ENCODE measurements at places on chromosomes 4 and X.

- no peak for DNase-seq
Observed at GRCh38 chr4:1720163-1720983, 750 bp downstream of the TMEM129 start.

GRCh38 chr4:68152411-68152810, 22.7 kb upstream of the TMPRSS11F start:
- no peak for DNase-seq

DNA sequence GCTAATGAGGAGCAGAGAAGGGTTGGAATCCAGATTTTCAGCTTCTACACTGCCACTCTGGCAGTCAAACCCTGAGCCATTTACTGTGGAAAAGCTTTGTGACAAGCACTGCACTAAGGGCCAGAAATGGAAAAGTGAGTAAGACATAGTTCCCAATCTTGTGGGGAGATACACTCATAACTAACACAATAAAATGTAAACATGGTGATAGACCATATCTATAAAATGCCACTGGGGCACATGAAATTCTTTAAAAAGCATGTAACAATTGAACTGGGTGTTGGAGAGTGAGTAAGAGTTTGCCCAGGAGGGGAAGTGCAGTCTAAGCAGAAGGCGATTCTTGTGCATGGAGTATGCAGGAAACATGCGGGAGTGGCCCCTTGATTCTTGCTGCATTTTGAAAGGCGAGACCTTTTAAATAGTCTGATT, 32.0 kb upstream of the ANXA5 start:
- DNase-seq = no peak

DNA sequence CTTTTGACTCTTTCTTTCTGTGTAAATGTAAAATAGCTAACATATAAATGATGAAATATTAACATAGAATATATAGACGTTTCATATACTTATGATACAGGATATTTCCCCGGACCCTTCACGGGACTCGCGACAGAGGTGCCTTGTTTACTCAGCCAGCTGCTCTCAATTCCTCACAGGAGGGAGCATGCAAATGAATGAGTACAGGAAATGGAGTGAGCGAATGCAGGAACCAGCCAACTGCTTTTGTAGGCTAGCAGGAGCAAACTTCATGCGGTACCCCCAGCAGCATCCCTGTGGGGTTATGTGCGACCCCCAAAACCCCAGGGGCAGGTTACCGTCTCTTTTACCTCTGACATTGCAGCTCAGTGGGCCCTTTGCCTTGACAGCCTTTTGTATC, 110.3 kb upstream of the PDHA2 start:
- DNase-seq = no peak

- DNase-seq = no peak
Observed at GRCh38 chr4:158302076-158302866, 92.0 kb downstream of the TMEM144 start.

- no peak for DNase-seq
Observed at GRCh38 chrX:71989768-71990426, 79.3 kb downstream of the NHSL2 start.

- DNase-seq = peak; percentile 63
Observed at GRCh38 chrX:154002215-154002719, 17.4 kb downstream of the IRAK1 start.

DNA sequence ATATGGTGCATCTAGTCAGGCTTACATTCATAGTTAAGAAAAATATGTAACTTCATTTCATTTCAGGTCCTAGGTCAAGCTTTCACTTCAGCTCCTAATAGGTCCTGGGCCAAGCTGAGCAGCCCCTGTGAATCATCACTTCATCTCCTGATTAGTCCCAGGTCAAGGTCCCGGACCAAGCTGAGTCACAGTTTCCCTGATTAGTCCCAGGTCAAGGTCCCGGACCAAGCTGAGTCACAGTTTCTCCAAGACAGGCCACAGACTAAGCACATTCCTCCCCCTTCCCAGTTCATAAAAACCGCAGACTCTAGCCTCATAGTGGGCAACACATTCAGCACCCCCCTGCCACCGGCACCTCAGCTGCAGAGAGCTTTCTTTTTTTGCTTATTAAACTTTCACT, 1331.8 kb downstream of the PCDH19 start:
- DNase-seq = no peak

- DNase-seq = no peak
Observed at GRCh38 chrX:150700107-150700506, 6.9 kb downstream of the MTMR1 start.

DNA sequence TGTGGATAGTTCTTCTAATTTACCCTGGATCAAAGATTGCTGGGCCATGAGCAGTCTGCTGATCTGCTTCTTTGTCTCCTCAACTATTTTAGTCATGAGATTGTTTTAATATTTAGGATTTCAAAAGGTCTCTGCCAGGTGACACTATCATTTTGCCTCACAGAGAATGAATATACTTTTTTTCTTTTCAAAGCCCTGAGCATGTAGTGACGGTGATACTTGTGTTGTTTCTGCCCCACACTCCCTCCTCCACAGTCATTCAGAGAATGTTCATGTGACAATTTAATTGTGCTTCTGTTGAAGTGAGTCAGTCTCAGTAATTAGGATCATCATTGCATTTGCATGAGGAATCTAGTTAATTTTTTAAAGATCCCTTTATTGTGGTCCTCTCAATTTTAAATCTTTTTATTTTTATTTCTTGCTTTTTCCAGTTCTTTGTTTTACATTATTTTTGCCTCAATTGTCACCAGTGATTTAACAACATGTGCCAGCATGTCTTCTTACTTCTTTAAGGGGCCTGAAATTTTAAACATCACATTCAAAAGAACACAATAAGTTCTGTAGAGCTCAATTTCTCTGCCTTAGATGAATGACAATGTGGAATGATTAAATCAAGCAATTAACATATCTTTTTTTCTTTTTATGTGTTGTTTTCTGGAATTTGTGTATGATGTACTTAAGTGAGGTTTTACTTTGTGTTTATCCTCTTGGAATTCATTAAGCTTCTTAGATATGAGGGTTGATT, 12.3 kb downstream of the MMRN1 start:
- no peak for DNase-seq
